ENCODE measurements at places on chromosomes 4 and X. TPM values are rescaled to one million over a fixed set of nuclear protein-coding genes. Genes with fewer than 3 reads are reported as not detected.
A peak's percentile ranks its signal among the peaks of the same experiment; 100 is the strongest.

The AIMP1 gene
- 45.5 TPM for total RNA-seq

The GLUD2 gene
- total RNA-seq, result 1.6 TPM

GRCh38 chr4:5198656-5199541 lies 147.6 kb downstream of the STK32B start:
- DNase-seq, result no peak
- no peak overlapping the region for H3K4me3 ChIP-seq
- no peaks in the 10 kb centered on the region for H3K36me3 ChIP-seq

GRCh38 chrX:68945603-68946228 lies 116.9 kb downstream of the EFNB1 start:
- peak overlapping the region; percentile 26 for H3K27ac ChIP-seq
- no peak overlapping the region for H3K4me3 ChIP-seq
- no peaks in the 10 kb centered on the region for H3K27me3 ChIP-seq
- H3K36me3 ChIP-seq, result no peaks in the 10 kb centered on the region
- H3K4me1 ChIP-seq, result 0 out of 2 replicates have a peak, but pooled peaks cover 4% of the 10 kb centered on the region

- H3K27ac ChIP-seq, result no peak overlapping the region
- no peak overlapping the region for H3K4me3 ChIP-seq
- H3K27me3 ChIP-seq, result no peaks in the 10 kb centered on the region
Measured at GRCh38 chr4:21386166-21386780, 562.3 kb downstream of the KCNIP4 start.

- no peaks in the 10 kb centered on the region for H3K36me3 ChIP-seq
- DNase-seq, result no peak
- H3K27ac ChIP-seq, result no peak overlapping the region
- H3K27me3 ChIP-seq, result no peaks in the 10 kb centered on the region
- H3K4me3 ChIP-seq, result no peak overlapping the region
Measured at GRCh38 chr4:101886826-101887225, 96.3 kb downstream of the BANK1 start.

DNA sequence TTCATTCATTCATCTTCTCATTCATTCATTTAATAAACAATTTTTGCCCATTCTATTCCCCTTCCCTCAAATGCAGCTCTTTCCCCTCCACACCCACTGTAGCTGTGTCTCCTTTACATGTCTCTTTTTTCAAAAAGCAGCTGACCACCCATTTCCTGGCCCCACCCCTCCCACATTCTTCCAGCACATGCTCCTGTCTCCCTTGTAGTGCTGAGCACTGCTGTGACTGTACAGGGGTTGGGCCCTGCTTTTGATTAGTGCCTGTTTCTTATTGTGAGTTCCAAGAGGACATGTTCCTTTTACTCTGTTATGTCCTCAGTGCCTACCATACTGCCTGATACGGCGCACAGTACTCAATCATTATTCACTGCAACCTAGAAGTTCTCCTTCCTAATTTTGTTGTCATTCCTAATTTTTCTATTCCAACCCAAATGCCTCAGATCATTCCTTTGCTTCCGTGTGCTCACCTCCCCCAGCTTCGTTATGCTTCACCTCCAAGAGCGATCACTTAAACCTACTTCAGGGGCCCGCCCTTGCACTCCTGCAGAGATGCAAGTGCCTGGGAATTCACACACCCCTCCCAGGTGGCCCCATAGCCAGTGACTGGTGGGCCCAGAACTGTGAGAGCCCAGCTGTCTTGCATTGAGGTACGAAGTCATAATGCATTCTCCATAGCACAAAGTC lies 152.2 kb downstream of the STK32B start:
- peaks cover 13% of the 10 kb centered on the region for H3K4me1 ChIP-seq
- no peak overlapping the region for H3K4me3 ChIP-seq
- peak; percentile 7 for DNase-seq

GRCh38 chr4:78520808-78521226 lies 30.8 kb upstream of the ANXA3 start:
- no peak overlapping the region for H3K4me3 ChIP-seq
- 0 out of 2 replicates have a peak overlapping the region, but pooled peaks have one; percentile 7 for H3K27ac ChIP-seq
- H3K36me3 ChIP-seq, result peaks cover 7% of the 10 kb centered on the region
- DNase-seq, result peak; percentile 52
- H3K4me1 ChIP-seq, result peaks cover 11% of the 10 kb centered on the region

DNA sequence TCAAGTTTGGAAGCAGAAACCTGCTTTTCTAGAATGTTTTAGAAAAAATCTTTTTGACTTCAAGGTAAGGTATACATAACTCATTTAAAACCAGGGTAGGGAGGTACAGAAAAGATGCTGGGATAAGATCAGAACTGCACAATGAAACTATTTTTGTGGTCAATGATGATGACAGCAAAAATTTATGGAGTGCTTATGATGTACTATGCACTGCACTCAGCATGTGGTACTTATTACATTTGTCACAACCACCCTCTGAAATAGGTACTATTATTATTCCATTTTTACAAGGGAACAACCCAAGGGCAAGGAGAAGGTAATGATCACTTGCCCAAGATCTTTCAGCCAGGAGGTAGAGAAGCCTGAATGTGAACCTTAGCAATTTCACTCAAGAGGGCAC lies 8.0 kb downstream of the GPM6B start:
- DNase-seq, result no peak
- H3K36me3 ChIP-seq, result no peaks in the 10 kb centered on the region
- H3K27me3 ChIP-seq, result no peaks in the 10 kb centered on the region

Data from GM23248 (cell line).